Anterior cingulate cortex (tissue), 58 donors: ENCODE measurements at places on chromosomes 2 and 18.

GRCh38 chr2:9483107-9483506 is 8.8 kb downstream of the IAH1 start:
- DNase-seq = no peak

- no peak for DNase-seq
Observed at GRCh38 chr2:28227498-28227897, 165.2 kb upstream of the FOSL2 start.

DNA sequence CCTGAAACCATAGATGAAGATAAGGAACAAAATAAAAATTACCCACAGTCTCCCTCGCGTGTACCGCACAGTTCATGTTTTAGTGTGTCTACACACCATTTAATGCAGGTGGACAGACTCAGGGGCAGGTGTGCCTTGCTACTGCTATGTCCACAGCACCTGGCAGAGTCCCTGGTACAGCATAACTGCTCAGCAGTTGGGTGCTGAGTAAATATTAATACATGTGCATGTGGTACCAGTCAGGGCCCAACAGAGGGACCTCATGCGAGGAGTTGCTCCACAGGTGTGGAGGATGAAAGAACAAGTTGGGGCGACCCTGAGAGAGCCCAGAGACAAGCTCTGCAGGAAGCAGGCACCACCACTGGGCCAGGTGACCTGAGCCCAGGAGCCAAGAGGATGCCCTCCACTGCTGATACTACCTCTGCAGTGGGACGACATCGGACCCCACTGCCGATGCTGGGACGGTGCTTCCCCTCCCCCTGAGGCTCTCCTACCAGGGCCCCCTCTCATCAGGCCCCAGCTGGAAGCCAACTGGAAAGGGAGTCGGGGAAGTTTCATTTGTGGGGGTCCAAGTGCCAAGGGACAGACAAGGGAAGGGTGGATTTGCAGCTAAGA is 100.8 kb downstream of the NEDD4L start:
- DNase-seq = no peak

- no peak for DNase-seq
Observed at GRCh38 chr2:24190503-24190902, 15.7 kb downstream of the FAM228A start.

GRCh38 chr2:18161681-18162080 is 283.2 kb downstream of the KCNS3 start:
- DNase-seq = no peak

GRCh38 chr18:31684279-31685096 is at the start of gene B4GALT6:
TSS of gene B4GALT6 (minus strand) at chr18:31684581. CDS start at chr18:31684426, 155 bp downstream.
- DNase-seq = peak; percentile 69

DNA sequence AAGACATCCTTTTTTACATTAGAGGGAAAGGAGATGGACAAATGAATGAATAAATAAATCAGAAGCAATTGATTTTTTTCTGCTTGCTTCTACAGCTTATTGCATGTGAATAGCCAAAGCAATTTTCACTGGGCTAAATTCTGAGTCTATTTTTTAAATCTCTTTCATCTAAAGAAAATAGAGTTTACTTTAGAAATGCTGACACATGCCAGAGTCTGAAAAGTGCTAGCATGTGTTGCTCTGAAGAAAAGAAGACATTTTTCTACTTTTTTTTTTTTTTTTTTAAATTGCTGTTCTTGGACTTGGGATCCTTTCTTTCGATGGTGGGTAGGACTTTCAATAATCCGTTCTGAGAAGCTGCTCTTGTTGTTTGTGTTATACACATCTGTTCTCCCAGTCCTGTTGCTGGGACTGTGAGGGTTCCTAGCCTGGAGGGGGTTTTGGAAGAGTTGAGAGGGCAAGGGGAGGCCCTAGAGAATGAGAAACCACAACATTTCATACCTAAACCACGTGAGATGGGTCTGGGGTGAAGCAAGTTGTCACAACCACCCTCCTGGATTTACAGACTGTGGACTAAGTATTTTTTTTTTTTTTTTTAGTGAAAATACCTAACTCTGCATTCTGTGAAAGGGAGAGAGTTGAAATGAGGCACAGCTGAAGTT is 193.5 kb downstream of the PRKCE start:
- no peak for DNase-seq

DNA sequence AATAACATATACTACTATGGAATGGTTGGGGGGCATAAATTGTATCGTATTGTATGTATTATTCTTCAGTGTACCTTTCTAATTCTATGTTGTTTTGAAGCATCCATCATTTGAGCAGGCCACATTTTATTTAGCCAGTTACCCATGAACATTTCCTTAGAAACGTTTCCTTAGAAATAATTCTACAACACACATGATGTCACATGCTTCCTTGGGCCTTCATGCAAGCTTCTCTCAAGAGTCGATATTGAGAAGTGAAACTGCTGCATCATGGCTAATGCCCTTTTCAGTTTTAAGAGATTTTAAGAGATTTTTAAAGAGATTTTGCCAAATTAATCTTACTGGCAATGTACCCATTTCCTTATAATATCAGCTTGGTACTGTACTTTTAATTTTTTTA is 63.9 kb downstream of the ALPK2 start:
- no peak for DNase-seq

GRCh38 chr2:23460228-23460627 is 75.2 kb downstream of the KLHL29 start:
- no peak for DNase-seq

DNA sequence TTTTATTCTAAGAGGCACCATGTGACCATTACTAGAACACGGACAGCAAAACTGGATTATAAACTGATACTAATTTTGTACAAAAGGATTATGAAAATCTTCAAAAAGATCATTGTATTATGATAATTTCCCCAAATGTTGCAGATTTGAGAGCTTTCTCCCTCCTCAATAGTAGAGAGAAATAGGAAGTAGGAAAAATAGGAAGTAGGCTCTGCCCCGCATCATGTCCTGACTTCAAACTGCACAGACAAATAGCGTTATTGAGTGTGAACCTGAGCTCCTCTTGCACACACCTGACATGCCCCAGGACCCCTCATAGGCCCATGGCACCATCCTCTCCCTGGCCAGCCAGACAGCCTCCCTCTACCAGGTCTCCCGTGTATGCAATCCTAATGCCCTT is 25.4 kb downstream of the CHRNA1 start:
- no peak for DNase-seq

GRCh38 chr2:138766464-138766863 is 13.7 kb downstream of the NXPH2 start:
- DNase-seq = no peak

DNA sequence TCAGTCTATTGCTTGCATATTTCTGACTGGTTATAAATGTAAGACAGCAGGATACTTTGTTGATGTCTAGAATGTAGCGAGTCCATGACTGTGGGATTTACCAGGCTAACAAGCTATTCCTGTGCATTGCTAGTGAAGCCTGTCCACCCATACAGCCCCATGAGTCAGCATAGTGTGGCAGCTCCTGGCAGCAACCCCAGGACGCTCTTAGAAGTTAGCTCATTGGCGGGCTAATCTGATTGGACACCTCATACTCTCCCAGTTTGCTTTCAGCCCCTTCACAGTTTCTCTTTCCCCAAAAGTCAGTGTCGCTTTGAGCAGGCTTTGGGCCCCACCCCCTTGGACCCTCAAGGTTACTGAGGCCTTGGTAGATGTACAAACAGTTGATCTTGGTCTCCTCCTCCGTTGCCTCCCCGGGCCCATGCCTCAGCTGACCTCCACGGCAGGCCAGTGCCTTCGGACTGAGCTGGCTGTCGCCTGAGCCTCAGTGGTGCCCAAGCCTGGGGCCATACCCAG is 48.0 kb downstream of the COA5 start:
- no peak for DNase-seq

DNA sequence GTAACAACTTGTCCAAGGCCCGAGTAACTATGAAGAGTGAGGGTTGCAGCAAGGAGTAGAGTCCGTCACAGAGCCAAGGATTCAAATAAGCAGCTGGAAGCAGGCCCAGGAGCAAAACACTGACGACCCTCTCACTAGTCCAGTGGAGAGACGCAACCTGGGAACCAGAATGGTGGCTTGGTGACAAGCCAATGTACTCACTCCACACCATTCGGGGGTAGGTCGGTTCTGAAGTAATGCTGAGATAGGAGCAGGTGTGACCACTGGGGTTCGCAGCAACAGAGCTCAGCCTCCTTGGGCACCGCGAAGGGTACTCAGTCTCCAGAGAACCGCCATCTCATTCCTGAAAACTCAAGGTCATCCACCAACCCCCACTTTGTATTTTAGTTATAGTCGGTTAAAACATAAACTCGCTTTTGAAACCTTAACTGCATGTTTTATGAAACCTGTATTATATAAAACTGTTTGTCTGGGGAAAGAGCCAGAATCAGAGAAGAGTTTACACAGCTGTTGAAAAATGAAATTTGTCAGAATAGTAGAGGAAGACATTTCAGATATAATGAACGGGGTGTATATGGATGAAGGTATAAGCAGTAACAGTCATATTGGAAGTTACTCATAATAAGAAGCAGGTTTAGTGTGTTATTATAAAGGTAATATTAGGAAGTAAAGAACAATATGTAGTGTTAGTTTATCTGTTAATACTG is 8.6 kb downstream of the ANKRD62 start:
- DNase-seq = no peak

GRCh38 chr2:55017880-55018279 is 32.4 kb downstream of the RTN4 start:
- DNase-seq = no peak

DNA sequence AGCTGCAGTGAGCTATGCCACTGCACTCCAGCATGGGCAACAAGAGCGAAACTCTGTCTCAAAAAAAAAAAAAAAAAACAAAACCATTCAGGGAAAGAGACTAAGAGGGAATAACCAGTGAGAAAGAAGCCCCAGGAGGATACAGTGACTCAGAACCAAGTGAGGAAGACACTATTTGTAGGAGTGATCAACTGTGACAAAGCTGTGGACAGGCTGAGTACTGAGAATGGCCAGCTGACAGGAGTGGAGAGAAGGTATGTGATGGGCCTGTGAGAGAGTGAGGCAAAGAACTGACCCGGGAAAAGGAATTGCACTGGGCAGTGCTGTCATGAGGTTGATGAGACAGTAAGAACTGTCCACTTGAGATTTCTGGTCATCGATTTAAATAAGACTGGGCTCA is 6.7 kb upstream of the LCT start:
- DNase-seq = no peak

DNA sequence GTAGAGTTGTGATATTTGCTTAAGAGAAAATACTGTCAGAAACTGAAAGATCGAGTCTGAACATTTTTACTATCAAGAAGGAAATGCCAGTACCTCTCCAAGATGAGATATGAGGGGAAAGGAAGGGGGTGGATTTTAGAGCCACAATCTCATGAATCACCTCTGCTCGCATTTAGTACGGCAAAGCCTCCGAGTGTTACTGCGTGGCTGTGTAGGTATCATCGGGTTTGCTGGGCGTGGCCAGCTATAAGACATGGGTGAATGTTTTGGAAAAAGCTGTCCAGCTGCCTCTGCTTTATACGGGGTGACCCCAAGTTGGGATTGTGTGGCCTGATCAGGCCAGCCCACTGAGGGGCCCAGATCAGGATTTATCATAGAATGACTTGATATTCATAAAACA is 826.4 kb downstream of the SOCS6 start:
- DNase-seq = no peak

DNA sequence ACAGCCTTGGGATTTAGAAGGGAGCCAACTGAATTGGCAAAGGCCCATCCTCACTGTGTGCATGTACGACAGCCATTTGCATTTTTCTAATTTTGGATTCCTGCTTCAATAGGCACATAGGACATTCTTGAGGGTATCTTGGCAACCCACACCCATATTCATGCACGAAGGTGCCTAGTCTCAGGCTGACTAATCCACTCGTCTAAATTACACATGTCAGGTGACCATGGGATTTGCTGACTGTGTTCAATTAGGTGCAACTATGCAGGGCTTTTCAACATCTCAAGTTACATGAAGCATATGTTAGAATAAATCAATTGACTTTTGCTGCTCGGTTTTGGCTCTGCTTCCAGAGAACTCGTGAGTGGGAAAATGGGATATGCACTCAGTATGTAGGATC is 249.7 kb downstream of the SP3 start:
- no peak for DNase-seq
